ENCODE measurements at places on chromosomes 7 and 10.

DNA sequence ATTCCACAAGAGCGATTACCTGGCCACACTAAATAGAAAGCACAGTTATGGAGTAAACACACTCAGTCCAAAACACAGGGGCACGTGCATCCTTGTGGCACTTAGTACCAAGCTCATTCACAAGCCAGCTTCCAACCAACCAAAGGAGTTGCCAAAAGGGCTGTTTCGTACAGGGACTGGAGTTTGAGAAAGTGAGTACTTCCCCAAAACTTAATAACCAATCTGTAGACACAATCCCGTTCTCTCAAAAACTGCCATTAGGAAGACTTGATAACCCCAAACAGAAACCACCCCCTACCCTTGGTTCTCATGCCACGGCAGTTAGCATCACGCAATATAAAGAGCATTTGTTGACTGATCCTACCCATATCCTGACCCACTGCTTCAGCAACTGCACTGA is 166.2 kb upstream of the ASAH2 start:
- no peak for DNase-seq

DNA sequence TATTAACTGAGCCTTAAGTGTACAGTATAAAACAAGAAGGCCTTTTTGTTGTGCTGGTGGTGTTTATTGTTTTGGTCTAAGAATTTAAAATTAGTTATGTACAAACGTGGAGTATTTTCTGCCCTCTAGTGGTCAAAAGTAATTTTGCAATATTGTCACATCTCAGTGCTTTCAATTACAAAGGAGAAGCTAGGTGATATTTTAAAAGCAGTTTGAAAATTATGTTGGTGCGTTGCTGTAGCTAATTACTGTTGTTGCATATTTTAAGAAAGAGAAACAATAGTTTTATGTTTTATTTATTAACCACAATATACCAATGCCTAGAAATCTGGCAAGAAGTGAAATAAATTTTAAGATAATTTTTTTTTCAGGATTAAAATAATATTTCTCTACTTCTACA is 11.4 kb downstream of the NPVF start:
- DNase-seq: no peak

GRCh38 chr10:89419548-89419947 is 5.2 kb downstream of the IFIT5 start:
- DNase-seq: no peak

GRCh38 chr10:103336370-103336769 is 14.6 kb downstream of the PCGF6 start:
- DNase-seq: no peak

- DNase-seq: no peak
Measured at GRCh38 chr7:130268463-130269317, 2.0 kb downstream of the CPA2 start.

GRCh38 chr7:138833596-138833995 is 35.6 kb upstream of the ATP6V0A4 start:
- no peak for DNase-seq

DNA sequence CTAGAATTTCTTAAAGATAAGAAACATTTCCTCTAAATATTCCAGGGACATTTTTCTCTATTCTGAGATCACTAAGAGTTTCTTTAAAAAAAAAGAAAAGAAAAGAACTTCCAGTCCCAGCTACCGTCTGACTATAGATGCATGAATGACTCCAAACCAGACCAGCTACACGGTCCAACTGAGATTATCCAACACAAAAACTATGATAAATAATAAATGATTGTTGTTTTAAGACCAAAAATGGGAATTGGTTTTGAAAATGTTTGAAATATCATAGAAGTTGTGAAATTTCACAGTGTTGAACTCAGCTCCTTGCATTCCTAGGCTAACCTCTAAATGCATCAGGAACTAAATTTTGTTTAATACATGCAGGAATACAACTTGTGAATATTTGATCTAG is 1619.6 kb upstream of the LRRTM3 start:
- DNase-seq: no peak

DNA sequence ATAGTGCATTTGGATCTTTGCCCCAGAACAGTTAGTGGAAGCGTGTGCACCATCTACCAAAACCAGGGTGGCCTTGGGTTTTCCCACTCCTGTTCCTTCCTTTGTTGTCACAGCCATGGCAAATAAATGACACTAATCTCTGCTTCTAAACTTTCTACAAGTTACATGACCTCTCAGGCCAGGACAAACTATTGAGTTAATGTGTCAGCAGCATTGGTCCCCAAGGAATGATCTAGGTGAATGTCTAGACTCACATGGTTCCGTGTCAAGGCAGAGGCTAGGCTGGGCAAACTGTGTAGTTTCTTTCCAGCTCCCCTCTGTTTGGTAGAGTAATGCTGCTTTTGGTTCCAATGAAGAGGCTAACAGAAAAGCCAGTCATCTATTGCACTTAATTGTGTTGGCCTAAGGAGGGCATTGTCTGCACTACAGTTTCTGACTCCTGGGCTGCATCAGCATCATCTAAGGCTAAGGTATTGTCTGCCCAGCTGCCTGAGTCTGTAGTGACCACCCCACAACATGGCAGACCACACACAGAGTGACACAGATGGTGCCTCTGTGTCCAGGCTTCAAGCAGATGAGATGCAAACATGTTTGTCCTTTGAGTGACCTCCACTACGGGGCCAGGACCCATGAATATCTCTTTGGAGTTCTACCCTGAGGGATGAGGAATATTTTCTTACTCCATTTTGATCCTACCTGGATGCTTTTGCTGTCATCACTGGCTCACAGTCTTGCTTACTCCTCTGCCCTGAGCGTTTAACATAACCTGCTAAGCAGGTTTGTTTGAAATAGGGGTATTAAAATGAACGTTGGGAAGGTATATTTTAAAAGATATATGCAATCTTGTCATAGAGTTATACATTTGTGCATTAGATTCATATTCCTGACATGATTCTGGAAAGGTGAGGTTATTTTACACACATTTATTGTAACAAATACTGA is 1.7 kb downstream of the CYP3A4 start:
- no peak for DNase-seq

GRCh38 chr10:90587081-90587491 is 270.8 kb downstream of the HTR7 start:
- DNase-seq: no peak

DNA sequence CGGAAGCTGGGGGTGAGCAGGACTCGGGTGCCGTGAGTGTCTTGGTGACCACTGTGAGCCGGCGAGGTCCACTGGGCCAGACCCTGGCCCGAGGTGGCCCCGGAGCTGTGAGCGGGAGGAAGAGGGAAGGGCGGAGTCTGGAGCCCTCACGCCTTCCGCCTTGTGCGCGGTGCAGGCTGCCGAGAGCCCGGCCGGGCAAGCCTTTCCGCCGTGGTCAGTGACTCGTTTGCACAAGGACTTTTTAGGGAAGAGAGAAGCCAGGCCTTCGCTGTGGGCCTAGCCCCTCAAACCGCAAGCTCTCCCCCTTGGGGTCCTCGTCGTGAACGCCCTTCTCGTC is 40.9 kb upstream of the ZNF32 start:
- no peak for DNase-seq

GRCh38 chr10:77800738-77801266 is 125.8 kb downstream of the DLG5 start:
- no peak for DNase-seq

GRCh38 chr7:87934699-87935383 is 790 bp downstream of the ADAM22 start:
- DNase-seq: no peak

GRCh38 chr7:145915679-145916078 is 200.9 kb upstream of the CNTNAP2 start:
- DNase-seq: no peak

- DNase-seq: no peak
Measured at GRCh38 chr10:120403109-120403508, 53.9 kb upstream of the PLPP4 start.

All from SIG-M5 (cell line).